ENCODE measurements at places on chromosomes 4 and X.

GRCh38 chr4:58760737-58761136 lies 1650.6 kb upstream of the IGFBP7 start:
- no peak for DNase-seq

DNA sequence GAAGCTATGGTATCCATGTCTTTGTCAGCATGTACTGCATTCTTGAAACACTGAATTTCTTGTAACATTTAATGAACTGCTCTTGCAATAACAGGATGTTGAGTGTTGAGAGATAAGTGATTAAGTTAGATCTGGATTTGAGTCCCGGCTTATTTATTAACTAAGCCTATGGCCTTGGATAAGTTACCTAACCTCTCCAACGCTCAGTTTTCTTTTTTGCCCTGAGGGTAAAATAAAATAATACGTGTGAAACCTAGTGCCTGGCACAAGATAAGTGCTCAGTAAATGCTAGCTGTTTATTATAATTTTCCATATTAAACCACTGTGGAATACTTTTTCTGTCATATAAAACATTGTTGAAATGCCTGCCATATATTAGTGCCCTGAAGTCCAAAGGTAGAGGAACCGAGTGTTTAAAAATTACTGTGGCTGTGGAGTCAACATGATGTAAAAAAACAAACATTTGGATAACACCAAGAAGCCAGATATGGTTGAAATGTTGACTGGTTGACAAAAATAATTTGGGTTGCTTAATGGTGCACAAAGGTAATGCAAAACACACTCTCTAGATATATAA lies 58.6 kb upstream of the ALB start:
- DNase-seq, result no peak

DNA sequence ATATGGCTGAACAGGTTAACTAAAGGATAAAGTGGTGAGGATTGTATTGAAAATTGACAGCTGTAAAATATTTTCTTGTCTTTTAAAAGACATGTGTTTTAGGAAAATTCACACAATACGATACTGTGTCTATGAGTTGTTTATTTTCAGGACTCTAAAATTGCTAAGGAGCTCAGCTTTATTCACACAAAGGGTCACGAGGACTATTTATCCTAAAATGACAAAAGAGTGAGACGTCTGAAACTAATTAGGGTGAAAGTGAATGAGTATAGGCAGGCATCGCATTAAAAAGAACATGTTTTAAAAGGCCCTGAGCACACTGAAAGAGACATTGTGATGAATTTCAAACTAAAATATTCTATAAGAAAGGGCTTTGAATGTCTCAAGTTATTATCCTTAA lies 304.7 kb downstream of the SH2D1A start:
- DNase-seq, result no peak

- DNase-seq, result no peak
Observed at GRCh38 chrX:9597361-9598035, 132.6 kb downstream of the TBL1X start.

GRCh38 chr4:173410079-173410478 lies 11.2 kb upstream of the SCRG1 start:
- DNase-seq, result no peak

- no peak for DNase-seq
Observed at GRCh38 chrX:40721489-40722106, 13.7 kb downstream of the MED14 start.

GRCh38 chrX:39477762-39478120 lies 620.0 kb downstream of the BCOR start:
- DNase-seq, result no peak

- peak; percentile 11 for DNase-seq
Observed at GRCh38 chr4:53015681-53016080, 153.6 kb downstream of the RASL11B start.

GRCh38 chr4:4672402-4672801 lies 130.6 kb upstream of the STX18 start:
- DNase-seq, result no peak

DNA sequence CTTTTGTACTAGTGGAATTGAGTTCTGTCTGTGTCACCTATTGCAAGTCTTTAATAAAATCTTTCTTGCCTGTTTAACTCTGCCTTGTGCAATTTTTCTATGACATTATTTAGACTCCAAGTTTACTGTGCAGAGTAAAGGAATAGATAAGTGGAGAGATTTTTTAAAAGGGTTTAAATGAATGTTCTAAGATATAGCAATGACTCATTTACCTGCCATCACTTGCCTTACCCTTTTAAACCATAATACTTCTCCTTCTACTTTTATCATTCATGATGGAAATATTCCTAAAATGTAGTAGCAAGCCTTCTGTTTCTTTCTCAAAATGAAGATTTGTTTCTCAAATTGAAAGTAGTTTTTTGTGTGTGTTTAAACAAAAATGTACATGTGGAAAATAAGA lies 782.8 kb upstream of the MAGEB2 start:
- DNase-seq, result no peak

- peak; percentile 85 for DNase-seq
Observed at GRCh38 chr4:11483046-11483445, 54.4 kb upstream of the HS3ST1 start.

- DNase-seq, result no peak
Observed at GRCh38 chr4:89684536-89684935, 152.4 kb downstream of the SNCA start.

DNA sequence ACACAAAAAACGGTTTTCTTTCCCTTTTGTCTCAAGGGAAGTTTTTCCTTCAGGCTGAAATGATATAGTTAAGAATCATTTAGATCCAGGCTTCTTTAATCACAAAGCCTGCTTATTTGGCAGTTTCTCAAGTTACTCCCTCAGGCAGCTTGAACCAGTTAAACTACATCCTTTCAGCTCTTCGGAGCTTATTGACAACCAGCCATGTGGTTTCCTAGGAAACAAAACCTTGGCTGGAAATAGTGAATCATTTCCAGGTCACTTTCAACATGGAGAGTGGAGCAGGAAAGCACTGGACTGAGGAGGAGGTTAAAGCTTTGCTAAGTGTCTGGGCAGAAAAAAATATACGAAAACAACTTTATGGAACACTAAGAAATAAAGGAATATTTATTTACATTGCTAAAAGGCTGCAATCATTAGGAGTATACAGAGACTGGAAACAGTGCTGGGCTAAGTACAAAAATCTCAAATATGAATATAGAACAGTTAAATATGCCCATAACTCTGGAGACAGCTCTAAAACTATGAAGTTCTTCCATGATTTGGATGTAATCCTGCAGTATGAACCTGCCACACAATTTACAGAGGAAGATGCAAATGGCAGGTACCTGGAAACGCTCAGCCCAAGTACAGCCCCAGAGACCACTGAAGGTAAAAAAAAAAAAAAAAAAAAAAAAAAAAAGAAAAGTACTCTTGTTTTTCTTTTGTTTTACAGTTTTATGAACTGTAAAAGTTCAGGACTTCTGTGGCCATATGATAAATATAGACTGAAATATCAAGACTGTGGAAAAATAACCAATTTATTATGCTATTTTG lies 23.2 kb upstream of the AASDH start:
- no peak for DNase-seq

- DNase-seq, result no peak
Observed at GRCh38 chr4:17187003-17187402, 288.6 kb upstream of the LDB2 start.

GRCh38 chrX:19627081-19627480 lies 111.8 kb upstream of the MAP3K15 start:
- no peak for DNase-seq

DNA sequence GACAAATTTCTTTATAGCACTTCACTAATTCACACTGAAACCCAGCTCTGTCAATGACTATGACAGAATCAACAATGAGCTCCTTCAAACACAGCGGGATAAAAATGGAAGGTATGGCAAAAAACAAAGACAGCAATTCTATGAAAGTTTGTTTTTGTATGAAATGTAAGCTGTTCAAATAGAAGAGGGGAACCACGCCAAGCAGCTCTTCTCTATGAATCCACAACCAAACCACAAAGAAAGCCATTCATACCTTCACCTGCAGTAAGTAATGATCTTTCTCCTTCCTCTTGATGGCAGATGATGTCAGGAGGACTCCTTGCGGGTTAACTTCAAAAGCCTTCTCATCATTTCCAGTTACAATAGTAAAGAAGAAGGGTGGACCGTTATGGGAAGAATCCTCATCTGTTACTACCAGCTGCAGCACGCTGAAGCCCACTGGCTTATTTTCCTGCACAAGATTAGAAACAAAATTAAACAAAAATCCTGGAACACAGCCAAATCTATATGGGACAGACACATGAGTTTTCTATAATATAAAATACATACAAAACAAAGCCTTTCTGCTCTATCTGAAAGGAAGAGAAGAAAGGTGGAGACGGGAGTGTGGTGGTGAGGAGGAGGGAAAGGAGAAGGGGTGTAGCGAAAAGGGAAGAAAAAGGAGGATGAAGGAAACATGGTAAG lies 48.9 kb upstream of the MTNR1A start:
- no peak for DNase-seq

DNA sequence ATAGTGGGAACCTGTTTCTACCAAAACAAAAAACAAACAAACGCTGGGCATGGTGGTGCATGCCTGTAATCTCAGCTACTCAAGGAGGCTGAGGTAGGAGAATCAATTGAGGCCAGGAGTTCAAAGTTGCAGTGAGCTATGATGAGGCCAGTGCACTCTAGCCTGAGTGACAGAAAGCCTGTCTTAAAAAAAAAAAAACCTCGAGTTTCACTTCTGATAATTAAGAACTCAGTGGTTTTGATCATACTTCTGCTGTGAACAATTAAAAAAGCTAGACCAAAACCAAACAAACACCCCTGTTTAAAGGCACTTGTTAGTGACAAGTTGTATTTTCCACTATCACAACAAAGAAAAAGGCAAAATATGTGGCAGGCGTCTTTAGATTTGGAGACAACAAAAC lies 15.0 kb upstream of the UBE2D3 start:
- no peak for DNase-seq

DNA sequence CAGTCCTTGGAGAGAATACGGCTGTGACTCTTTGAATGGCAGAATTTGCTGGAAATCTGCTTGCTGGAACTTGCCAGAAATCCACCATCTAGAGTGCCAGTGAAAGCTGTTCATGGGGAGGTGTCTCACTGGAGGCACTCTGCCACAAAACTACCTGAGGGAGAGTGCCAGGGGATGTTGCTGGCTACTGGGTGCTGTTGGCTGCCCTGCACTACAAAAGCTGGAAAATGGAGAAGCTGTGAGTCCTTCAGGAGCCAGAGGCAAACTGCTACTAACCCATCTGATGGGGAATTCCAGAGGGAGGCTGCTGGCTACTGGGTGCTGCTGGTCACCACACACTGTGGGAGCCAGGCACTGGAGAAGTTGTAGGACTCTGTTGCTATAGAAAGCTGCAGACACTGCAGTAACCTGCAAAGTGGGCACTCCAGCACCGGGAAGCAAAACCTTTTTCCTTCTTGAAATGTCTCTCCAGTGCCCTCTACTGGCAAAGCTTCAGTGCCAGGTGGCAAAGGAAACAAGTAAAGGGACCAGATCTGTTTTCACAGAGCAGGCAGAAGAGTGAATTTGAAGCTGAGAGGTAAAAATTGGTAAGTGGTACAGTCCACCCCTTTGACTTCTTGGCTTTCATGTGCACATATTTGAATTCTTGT lies 47.8 kb upstream of the HSD17B10 start:
- DNase-seq, result peak; percentile 9
